Right lung (tissue), 10 donors: ENCODE measurements at places on chromosomes 5 and 9. TPM values are rescaled to one million over a fixed set of nuclear protein-coding genes. Genes with fewer than 3 reads are reported as not detected.

The GHR gene
- 35.0 TPM for polyA plus RNA-seq

The ARHGEF37 gene
- 4.2 TPM for polyA plus RNA-seq

- no peak for DNase-seq
These were observed 23.7 kb upstream of the NR3C1 start for GRCh38 chr5:143427122-143427735.

GRCh38 chr9:79057576-79057975 lies 514.2 kb upstream of the TLE4 start:
- DNase-seq = no peak

DNA sequence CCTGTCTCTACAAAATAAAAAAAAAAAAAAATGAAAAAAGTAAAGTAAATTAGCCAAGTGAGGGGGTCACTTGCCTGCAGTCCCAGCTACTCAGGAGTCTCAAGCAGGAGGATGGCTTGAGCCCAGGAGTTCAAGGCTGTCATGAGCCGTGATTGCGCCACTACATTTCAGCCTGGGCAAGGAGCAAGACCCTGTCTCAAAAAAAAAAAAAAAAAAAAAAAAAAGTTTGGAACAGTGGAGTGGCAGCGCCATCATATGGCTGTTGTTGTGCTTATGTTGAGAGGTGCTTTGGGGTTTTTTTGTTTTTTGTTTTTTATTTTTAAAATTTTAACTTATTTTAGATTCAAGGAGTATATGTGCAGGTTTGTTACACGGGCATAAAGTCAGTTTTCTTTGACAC lies 3.6 kb downstream of the BRIX1 start:
- no peak for DNase-seq

DNA sequence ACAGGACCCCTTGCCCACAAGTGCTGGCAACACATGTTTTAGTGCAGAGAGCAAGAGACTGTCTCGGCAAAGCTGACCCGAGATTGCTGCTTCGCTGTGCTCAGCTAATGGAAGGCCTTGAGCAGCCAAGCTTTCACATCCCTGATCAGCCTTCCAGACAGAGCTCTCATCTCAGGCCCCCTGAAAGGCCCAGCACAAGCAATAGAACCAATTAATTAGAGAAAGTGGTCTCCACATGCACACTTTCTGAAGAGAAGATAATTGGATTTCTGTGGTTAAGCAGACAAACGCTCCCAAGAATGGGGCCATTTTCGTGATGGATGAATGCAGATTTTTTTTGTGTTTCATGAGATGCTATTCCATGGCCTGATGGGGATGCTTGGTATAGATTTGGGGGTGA lies 174.9 kb downstream of the NSG2 start:
- no peak for DNase-seq

DNA sequence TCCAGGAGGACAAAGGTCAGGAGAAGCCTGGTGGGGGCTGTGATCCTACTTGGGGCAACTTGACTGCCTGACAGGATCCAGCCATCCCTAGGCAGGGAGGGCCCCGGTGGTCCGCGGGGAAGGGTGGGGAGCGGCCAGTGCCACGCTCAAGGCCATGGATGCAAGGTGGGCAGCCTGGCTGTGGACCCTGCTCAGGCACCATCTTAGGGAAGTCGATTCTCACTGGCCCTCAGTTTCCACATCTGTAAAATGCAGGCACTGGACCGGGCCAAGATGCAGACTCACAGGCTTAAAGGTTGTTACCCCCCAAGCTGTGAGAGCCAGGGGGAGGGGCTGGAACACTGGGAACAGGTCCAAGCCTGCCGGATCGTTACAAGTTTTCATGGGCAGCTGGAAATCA lies 8.7 kb upstream of the DOLPP1 start:
- no peak for DNase-seq

DNA sequence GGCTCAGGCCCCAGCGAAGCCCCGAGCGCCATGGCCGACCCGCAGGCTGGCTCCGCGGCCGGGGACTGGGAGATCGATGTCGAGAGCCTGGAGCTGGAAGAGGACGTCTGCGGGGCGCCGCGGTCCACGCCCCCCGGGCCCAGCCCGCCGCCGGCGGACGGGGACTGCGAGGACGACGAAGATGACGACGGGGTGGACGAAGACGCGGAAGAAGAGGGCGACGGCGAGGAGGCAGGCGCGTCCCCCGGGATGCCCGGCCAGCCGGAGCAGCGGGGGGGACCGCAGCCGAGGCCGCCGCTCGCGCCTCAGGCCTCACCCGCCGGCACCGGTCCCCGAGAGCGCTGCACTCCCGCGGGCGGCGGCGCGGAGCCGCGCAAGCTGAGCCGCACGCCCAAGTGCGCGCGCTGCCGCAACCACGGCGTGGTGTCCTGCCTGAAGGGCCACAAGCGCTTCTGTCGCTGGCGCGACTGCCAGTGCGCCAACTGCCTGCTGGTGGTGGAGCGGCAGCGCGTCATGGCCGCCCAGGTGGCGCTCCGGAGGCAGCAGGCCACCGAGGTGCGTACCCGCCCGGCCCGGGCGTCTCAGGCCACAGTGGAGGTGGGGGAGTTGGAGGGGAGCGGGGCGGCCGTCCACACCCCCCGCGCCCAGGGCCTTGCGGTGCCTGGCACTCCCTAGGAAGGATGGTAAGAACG lies 1.6 kb downstream of the DMRT2 start:
- no peak for DNase-seq

DNA sequence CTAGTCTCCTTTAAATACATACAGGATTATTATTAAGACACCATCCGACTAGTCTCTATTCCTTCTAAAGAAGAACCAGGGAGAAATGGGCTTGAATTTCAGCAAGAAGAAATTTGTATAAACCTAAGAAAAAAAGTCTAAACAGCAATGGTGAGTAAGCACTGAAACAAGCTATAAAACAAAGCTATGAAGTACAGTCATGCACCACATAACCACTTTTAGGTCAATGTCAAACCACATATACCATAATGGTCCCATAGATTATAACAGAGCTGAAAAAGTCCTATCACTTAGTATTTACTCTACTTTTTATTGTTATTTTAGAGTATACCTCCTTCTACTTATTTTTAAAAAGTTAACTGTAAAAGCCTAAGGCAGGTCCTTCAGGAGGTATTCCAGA lies 102.0 kb upstream of the NFIB start:
- no peak for DNase-seq

DNA sequence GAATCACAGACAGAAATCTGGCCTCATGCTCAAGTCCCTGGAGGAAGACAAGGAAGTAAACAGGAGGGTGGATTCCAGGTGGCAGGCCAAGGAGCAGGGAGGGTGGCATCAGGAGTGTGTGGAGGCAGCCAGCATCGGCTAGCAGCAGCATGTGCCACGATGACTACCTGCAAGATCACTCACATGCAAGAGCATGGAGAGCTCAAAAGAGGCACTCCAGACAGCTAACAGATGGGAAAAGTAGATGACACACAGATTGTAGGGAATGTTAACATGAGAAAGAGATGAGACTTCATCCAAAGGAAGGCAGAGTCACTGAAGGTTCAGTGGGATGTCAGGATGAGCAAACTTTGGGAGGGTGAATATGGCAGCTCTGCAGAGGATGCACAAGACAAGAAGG lies 104.3 kb downstream of the SEMA5A start:
- DNase-seq = no peak

The NLN gene
- polyA plus RNA-seq = 25.9 TPM

DNA sequence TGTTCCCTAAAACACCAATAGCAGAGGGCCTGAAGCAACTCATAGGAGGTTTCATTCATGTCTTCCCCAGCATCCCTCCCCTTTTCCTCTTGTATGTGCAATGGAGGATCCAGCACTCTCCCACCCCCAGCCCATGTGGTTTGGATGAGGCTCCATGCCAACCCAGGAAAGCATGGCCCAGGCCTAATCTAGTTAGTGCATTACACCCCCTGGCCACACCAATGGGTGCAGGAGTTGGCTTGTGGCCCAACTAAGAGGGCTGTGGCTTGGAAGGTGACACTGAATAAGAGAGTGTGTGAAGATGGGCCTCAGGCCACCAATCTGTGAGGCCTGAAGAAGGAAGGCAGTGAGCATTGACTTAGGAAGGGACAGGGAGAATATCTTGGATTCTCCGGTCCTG lies 70.8 kb upstream of the SMIM23 start:
- DNase-seq = no peak

DNA sequence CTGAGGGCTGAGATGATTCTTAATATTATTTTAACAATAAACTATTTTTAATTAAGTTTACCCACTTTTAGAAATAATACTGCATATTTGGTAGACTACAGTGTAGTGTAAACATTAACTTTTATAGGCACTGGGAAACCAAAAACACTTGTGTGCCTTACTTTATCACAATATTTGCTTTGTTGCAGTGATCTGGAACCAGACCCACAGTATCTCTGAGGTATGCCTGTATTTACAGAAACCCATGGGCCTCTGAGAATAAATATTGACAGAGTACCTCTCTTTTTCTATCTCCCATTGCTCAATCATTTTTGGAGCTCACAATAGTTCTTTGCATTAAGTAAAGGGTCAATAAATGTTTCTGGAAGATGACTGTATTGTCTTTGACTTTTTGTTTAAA lies 73.3 kb downstream of the SLCO4C1 start:
- no peak for DNase-seq

DNA sequence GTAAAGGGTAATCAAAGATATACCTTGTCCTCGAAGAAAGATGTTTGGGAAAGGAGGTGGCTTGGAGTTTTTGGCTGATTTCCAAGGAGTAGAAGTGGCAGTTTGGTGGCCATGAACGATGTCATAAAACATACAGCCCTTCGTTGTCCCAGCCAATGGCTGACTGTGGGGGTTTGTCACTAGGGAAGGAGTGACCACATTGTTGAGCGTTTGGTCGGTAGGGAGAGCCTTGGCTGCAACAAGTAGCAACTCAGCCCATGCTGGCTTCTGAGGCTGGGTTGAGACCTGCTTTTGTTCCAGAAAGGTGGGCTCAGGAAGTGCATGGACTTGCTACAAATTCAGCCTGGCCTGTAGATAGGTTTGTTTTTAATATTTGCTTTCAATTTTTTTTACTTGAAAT lies 128.3 kb downstream of the BOD1 start:
- DNase-seq = no peak

- DNase-seq = no peak
These were observed 213.3 kb upstream of the TUSC1 start for GRCh38 chr9:25891527-25891926.

GRCh38 chr9:16970321-16970720 lies 99.9 kb upstream of the BNC2 start:
- no peak for DNase-seq

DNA sequence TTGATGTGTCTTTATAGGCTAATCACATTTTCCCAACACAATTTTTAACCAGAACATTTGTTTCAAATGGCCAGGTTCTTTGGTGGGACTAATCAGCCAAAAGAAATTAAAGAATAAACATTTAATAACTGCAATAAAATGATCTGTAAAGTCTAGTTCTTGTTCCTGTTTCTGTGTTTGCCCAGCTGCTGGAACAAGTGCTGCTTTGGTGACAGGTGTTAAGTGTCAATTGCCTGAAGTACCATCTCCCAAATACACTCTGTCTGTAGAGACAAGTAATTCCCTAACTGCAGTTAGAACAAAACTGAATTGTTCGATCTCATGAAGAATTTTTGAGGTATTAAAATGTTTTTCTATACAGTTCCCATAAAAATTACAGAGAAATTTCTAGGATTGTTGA lies 402.3 kb upstream of the CHD1 start:
- no peak for DNase-seq

The TAF11L10 gene
- not detected for polyA plus RNA-seq

The SPINK1 gene
- polyA plus RNA-seq = 0.99 TPM

DNA sequence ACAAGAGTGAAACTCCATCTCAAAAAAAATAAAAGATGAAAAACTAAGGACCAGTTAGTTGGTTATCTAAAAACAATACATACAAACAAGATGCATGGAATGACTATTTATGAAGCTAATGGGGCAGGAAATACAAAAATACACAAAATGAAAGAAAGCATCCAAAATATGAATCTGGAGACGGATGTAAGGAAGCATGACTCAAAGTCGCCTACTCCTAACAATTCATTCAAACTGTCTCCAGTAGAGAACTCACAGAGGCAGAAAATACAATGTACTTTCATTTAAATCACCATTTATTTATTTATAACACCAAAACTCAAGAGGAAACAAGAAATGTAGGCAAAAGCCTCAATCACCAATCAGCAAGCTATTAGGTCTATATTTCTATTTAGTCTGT lies 68.4 kb downstream of the SCAI start:
- DNase-seq = no peak
